ENCODE measurements at places on chromosomes 4 and X. TPM values are rescaled to one million over a fixed set of nuclear protein-coding genes. Genes with fewer than 3 reads are reported as not detected.

RAB40A gene
- 2.6 TPM for total RNA-seq

CSN1S1 gene
- not detected for total RNA-seq

DNA sequence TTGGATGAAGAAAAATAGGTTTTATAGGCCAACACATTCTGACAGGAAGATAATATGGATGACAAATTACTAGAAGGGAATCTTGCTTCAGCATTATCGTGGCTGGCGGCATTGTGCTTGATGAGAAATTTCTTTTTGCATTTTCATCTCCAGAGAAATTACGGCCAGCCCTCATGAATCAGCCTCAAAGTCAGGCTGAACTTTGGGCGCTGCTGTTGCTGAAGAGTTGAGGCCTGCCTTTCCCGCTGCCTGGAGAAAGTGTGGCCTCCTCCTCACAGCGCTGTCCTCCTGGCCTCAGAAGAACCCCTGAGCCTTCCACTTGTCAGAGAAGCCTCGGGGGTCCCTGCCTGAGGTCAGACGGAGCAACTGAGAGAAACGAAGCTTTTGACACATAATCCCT, 272.4 kb upstream of the KCNIP4 start:
- H3K27me3 ChIP-seq = no peaks in the 10 kb centered on the region
- H3K27ac ChIP-seq = no peak overlapping the region
- H3K4me1 ChIP-seq = no peaks in the 10 kb centered on the region

DNA sequence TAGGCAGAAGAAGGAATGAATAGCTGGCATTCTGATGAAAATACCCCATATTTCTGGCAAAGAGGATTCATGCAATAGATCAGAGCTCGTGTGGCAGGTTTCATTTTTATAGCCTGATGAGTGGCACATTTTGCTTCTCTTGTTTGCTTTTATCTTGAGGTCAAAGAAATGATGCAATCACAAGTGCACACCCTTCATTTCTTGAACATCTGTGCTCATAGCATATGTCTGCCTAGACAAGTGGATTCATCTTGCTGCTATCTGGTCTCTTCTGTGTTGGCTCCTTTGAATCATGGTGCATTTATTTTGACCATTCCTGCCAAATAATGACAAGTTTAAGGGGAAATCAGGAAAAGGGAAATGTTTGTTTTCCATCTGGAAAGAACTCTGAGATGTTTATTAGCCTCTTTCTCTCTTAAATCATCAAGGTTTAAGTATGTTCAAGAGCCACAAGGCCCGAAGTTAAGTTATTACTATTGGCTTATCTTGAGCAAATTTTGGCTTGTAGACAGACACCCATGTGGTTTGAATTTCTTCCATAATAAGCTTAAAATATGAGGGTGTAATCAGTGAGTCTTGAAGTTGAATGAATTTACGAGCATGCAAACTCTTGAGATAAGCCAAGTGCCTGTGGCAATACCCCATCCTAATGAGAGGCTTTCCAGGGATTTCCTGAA, 59.3 kb upstream of the HS3ST1 start:
- no peaks in the 10 kb centered on the region for H3K27me3 ChIP-seq
- H3K4me1 ChIP-seq = peaks cover 3% of the 10 kb centered on the region
- no peak overlapping the region for H3K4me3 ChIP-seq
- no peaks in the 10 kb centered on the region for H3K36me3 ChIP-seq

GRCh38 chr4:113209153-113209552, 159.7 kb downstream of the ANK2 start:
- no peaks in the 10 kb centered on the region for H3K4me1 ChIP-seq
- H3K36me3 ChIP-seq = no peaks in the 10 kb centered on the region
- no peak overlapping the region for H3K4me3 ChIP-seq

- no peaks in the 10 kb centered on the region for H3K4me1 ChIP-seq
- no peak overlapping the region for H3K4me3 ChIP-seq
- H3K27ac ChIP-seq = no peak overlapping the region
- no peak for DNase-seq
- no peaks in the 10 kb centered on the region for H3K36me3 ChIP-seq
- H3K27me3 ChIP-seq = no peaks in the 10 kb centered on the region
These were observed 4.0 kb downstream of the TCEAL8 start for GRCh38 chrX:103250977-103251376.

Data from thoracic aorta (tissue), 2 donors.